ENCODE measurements at places on chromosomes 12 and 14.

DNA sequence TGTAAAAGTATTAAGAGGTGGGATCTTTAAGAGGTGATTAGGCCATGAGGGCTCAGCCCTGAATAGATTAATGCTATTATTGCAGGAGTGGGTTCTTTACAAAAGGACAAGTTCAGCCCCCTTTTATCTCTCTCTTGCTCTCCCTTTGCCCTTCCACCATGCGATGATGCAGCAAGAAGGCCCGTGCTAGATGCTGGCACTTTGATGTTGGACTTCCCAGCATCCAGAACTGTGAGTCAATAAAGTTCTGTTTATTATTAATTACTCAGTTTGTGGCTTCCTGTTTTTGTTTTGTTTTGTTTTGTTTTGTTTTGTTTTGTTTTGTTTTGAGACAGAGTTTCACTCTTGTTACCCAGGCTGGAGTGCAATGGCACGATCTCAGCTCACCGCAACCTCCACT is 10.1 kb downstream of the RNASE1 start:
- no peak for DNase-seq

GRCh38 chr14:65339866-65340265 is 72.7 kb upstream of the FUT8 start:
- no peak for DNase-seq

GRCh38 chr14:34538871-34539406 is 562 bp downstream of the EAPP start:
- no peak for DNase-seq

DNA sequence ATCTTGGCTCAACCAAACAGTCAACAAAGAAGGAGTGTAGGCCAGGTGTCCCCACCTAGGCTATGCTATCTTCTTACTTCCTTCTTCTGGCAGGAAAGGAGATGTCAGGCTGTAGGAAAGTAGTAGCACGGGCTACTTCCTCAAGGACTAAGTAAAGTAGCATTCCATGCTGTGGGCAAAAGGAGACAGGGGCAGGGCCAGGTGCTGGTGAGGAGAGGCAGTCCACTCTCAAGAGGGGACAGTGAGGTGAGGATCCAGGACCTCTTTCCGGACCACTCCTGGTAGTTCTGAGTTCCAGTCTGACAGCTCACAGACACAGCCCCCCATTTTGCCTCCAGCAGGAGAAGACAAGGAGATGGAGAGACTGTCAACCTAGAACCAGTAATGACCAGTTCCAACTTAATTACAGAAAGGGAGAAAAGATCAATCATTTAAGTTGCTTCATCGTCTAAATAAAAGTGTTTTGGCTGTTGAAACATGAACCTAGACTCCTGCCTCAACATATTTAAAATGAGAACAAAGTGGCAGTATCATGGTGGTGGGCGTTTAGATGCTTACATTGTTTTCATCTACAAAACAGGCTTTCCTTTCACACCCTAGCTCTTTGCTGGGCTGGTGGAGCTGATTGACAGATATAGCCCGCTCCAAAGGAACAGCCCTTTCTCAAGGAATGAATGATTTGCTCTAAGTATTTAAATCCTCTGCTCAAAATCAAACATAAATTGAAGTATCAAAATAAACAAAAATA is 5.1 kb upstream of the SSTR1 start:
- DNase-seq, result no peak

- no peak for DNase-seq
These were observed 28.6 kb downstream of the PACS2 start for GRCh38 chr14:105343194-105343593.
